Stimulated activated CD8-positive, alpha-beta memory T cell treated with anti-CD3 and anti-CD28 coated beads, Interleukin-4, amount 100 ng/mL, for 24 hours (primary cell): ENCODE measurements at places on chromosomes 3 and 15.

DNA sequence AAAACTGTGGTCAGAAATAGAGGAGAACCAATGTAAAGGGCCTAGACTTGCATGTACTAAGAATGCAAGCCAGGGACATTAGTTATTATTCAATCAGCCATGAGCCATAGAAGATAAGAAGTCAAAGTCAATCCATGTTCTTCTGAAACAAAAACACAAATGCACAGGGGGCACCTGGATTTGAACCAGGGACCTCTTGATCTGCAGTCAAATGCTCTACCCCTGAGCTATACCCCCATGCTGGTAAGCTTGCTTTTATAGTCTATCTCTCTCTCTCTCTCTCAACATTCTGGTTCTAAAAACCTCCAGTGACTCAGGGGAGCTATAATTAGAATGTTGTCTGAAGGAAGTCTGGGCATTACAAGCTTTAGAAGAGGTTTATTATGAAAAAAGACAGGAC lies 85.6 kb upstream of the ACP3 start:
- no peak for DNase-seq

GRCh38 chr15:76932135-76932966 lies 802 bp downstream of the RCN2 start:
- DNase-seq = no peak

DNA sequence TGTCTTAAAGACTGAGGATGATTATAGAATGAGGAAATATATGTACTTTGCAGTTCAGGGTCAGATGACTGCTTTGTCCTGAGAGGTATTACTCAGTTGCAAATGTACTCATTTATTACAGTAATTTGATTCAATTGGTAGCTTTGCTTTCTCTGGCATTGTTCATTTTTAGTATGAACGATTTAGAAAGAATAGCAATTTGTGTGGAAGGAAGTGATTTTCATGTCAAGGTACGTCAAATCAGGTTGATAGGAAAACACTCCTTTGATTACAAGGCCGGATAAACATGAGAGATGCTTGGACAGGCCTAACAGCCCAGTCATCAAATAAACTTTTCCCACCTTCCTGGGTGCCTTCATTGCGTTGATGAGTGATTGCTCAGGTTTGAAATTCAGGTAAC lies 53.8 kb downstream of the UNC13C start:
- no peak for DNase-seq

GRCh38 chr3:17407576-17407975 lies 334.9 kb downstream of the TBC1D5 start:
- no peak for DNase-seq

DNA sequence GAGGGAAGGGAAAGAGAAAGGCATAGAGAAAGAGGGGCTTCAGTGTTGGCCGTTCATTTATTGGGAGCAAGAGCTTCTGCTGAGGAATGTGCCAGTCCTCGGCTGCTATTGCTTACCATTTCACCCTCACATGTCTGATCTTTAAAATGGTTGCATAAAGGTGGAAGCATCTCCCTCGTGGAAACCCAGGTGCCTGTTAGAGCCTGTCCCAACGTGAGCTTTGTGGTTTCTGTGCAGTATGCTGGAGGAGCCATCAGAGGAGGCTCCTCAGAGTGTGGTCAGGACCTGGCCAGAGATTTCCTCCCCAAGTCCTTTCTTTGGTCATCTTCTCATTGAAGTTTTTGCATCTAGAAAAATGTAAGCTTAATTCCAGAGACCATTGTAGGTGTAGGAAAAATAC lies 34.4 kb downstream of the PSMD6 start:
- DNase-seq = no peak

DNA sequence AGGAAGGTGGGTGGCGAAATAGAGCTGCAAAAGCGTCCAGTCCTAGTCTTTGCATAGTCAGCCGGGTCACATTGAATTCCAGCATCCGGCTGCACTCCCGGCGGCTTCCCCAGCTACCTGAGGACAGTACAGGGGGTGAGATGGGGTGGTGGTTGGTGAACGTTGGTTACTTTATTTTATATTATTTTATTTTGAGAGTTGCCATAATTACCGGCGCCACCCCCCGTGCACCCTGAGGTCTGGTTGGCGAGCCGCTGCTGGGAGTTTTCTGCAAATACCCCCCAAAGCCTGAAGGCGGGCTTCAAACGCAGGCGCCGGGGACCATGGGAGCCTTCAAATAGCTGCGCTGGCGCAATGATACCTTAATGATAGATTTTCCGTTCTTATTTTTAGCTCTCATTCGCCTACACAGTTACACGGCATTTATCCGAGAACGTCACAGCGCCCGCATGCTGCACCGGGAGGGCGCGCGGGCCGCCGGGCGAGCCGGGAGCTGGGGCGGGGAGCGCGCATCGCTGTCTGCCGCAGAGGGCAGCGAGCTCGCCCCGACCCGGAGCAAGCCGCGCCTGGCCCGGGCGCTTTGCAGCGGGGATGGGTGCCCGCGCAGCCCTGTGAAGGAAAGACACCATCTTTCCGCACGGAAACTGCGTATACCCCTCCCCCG lies 756 bp upstream of the RASGRF1 start:
- peak; percentile 7 for DNase-seq

- DNase-seq = no peak
Measured at GRCh38 chr3:171389491-171389890, 70.7 kb downstream of the TNIK start.

- DNase-seq = no peak
Measured at GRCh38 chr3:80668100-80668499, 900.3 kb upstream of the ROBO1 start.

- DNase-seq = no peak
Measured at GRCh38 chr15:67724691-67725375, 100.5 kb upstream of the SKOR1 start.

GRCh38 chr3:120113128-120114116 lies 19.2 kb upstream of the GSK3B start:
- DNase-seq = no peak
